ENCODE measurements at places on chromosomes 11 and 22. TPM values are rescaled to one million over a fixed set of nuclear protein-coding genes. Genes with fewer than 3 reads are reported as not detected.

The MMP10 gene
- not detected for total RNA-seq

The CRYBA4 gene
- not detected for total RNA-seq

The LRRC56 gene
- total RNA-seq = 1.9 TPM

The HEPACAM gene
- total RNA-seq = not detected

The TP53I11 gene
- 0.21 TPM for total RNA-seq
